ENCODE measurements at places on chromosomes 12 and 14. TPM values are rescaled to one million over a fixed set of nuclear protein-coding genes. Genes with fewer than 3 reads are reported as not detected.
A peak's percentile ranks its signal among the peaks of the same experiment; 100 is the strongest.

The MAP3K12 gene
- polyA plus RNA-seq = 54.1 TPM

GRCh38 chr14:102969060-102969791 is 46.8 kb downstream of the AMN start:
- no peaks in the 10 kb centered on the region for H3K27me3 ChIP-seq
- H3K36me3 ChIP-seq = peaks cover 51% of the 10 kb centered on the region
- no peak for DNase-seq
- no peak overlapping the region for H3K27ac ChIP-seq

GRCh38 chr12:62679608-62680007 is 213.0 kb downstream of the MON2 start:
- no peaks in the 10 kb centered on the region for H3K27me3 ChIP-seq
- no peaks in the 10 kb centered on the region for H3K36me3 ChIP-seq
- no peak for DNase-seq
- no peak overlapping the region for H3K27ac ChIP-seq
- peaks cover 3% of the 10 kb centered on the region for H3K4me1 ChIP-seq

DNA sequence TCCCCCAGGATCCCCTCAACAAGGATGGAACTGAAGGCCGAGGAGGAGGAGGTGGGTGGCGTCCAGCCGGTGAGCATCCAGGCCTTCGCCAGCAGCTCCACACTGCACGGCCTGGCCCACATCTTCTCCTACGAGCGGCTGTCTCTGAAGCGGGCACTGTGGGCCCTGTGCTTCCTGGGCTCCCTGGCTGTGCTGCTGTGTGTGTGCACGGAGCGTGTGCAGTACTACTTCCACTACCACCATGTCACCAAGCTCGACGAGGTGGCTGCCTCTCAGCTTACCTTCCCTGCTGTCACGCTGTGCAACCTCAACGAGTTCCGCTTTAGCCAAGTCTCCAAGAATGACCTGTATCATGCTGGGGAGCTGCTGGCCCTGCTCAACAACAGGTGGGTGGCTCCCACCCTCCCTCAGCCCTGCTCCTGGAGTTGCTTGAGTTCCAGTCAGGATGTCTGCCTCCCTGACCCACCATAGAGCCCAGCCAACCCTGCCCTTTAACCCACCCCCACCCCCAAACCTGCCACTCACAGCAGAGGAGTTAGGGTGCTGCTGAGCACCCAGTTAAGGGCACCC is 1.4 kb downstream of the ASIC1 start:
- H3K27ac ChIP-seq = no peak overlapping the region
- DNase-seq = no peak
- peaks cover 54% of the 10 kb centered on the region for H3K27me3 ChIP-seq
- no peak overlapping the region for H3K4me3 ChIP-seq

DNA sequence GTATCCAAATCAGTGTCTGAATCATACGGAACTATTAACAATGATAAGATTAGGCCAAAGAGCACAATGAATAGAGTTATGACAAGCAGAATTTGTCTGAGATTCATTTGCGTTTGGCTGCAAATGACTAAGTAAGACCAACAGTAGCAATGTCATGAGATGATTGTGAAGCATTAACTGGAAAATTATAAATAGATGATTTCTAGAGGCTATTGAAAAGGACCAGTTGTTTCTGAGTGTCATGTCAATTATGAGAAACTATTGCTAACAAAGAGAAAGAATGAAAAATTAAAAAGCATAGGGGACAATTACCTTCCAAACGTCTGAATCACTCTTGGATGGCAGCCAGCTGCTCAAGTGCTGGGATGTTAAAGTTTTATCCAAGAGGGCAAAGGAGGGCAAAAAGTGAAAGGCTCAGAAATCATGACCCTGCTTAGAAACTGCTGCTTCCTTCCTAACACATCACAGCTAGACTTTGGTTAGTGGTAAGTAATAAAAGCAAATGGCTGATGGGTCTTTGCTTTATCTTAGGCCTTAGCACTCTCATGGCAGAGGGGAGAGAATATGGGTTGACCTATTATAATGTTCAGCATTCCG is 89.0 kb downstream of the AKAP6 start:
- no peaks in the 10 kb centered on the region for H3K36me3 ChIP-seq
- no peaks in the 10 kb centered on the region for H3K4me1 ChIP-seq
- DNase-seq = no peak
- H3K4me3 ChIP-seq = no peak overlapping the region

- no peak overlapping the region for H3K4me3 ChIP-seq
- peaks cover 10% of the 10 kb centered on the region for H3K27me3 ChIP-seq
- peaks cover 10% of the 10 kb centered on the region for H3K4me1 ChIP-seq
Measured at GRCh38 chr12:3197131-3197818, 120.1 kb downstream of the TSPAN9 start.

DNA sequence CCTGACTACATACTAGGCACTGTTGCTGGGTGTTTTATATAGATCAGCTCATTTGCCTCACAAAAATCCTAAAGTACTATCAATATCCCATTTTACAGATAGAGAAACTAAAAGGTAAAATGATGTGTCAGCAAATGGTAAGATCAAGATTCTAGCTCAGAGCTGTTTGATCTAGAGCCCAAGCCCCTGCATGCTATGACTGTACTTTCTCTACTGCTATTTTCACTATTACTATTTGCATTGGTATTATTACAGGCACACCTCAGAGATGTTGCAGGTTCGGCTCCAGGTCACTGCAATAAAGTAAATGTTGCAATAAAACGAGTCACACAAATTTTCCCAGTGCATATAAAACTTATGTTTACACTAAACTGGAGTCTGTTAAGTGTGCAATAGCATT is 10.9 kb downstream of the ISCU start:
- no peaks in the 10 kb centered on the region for H3K4me1 ChIP-seq
- peaks cover 7% of the 10 kb centered on the region for H3K36me3 ChIP-seq
- DNase-seq = no peak

DNA sequence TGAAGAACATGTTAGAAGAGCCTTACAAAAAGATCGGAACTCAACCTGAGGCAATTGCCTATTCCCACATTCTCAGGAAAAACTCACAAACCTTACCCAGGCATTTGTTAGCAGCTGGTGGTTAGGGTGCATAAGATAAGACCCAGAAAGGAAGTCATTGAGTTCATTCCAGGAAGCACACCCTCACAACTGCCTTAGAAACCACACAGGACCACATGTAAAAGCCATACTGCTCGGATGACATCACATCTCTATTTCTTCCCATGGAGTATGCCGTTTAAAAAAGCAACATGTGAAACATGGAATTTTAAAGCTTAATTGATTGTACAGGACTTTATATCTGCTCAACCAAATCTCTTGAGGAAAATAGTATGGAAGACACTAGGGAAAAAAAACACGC is 411.2 kb downstream of the DAD1 start:
- DNase-seq = no peak
- H3K4me1 ChIP-seq = no peaks in the 10 kb centered on the region
- H3K4me3 ChIP-seq = no peak overlapping the region
- no peaks in the 10 kb centered on the region for H3K36me3 ChIP-seq

- DNase-seq = peak; percentile 34
- no peaks in the 10 kb centered on the region for H3K36me3 ChIP-seq
- no peaks in the 10 kb centered on the region for H3K4me1 ChIP-seq
- no peak overlapping the region for H3K4me3 ChIP-seq
- no peak overlapping the region for H3K27ac ChIP-seq
Measured at GRCh38 chr14:30283822-30284446, 275.0 kb upstream of the G2E3 start.

DNA sequence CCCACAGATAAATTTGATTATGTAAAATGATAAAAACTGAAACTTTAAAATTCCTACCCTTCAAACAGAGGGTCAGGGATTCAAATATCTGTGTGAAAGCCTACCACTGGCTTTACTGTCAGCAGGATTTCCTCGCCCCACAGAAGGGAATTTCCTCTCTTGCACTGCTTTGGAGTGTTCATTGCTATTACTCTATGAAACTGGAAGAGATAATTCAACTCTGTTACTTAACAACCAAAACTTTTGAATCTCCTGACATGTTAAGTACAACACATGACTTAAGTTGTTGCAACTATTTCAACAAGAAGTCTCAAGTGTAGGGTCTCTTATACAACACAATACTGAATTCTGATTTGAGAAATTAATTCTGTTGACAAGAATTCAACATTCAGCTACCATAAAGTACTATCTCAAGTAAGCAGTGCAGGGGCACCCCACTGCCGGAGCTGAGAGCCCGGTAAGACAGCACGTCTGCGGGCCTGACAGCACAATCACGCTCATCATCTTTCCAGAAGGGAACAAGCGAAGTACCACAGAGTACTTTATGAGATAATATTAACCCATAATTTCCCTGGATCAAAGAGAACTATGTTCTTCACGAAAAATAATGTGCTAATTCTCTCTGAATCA is 22.9 kb downstream of the DICER1 start:
- no peaks in the 10 kb centered on the region for H3K36me3 ChIP-seq
- no peaks in the 10 kb centered on the region for H3K27me3 ChIP-seq
- no peak for DNase-seq
- H3K4me1 ChIP-seq = peaks cover 9% of the 10 kb centered on the region
- no peak overlapping the region for H3K27ac ChIP-seq

DNA sequence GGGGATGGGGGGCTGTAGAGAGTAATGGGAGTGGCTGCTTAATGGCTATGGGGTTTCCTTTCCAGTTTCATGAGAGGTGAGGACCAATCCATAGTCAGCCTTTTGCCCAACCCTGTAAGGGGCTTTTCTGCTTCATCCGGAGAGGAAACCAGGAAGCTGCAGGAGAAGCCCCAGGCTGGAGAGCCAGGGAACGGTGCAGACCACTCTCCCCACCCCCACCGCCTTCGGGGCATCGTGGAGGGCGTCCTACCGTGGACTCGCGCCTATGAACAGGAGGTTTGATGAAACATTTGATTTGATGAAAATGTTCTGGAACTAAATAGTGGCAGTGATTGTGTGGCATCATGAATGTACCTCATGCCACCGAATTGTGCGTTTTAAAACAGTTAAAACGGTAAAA is 204.3 kb upstream of the DIO3 start:
- H3K4me1 ChIP-seq = no peaks in the 10 kb centered on the region
- no peaks in the 10 kb centered on the region for H3K36me3 ChIP-seq
- H3K27me3 ChIP-seq = no peaks in the 10 kb centered on the region
- no peak overlapping the region for H3K27ac ChIP-seq
- H3K4me3 ChIP-seq = no peak overlapping the region
- DNase-seq = no peak

The DENR gene
- 26.9 TPM for polyA plus RNA-seq

DNA sequence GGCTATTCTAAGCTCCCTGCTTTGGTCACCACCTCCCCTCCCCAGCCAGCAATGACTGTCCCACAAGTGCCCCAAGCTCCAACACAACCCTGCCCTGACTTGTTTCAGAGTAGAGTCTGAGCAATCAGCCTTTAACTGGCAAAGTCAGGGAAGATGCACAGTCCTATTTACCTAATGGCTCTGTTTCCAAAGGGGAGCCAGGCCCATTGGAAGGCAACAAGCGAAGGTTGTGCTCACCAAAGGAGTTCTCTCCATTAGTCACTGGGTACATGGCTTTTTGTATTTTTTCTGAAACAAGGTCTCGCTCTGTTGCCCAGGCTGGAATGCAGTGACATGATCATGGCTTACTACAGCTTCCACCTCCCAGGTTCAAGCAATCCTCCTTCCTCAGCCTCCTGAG is 267.1 kb upstream of the CRY1 start:
- DNase-seq = no peak
- no peaks in the 10 kb centered on the region for H3K36me3 ChIP-seq
- no peak overlapping the region for H3K27ac ChIP-seq

The HCAR1 gene
- polyA plus RNA-seq = not detected

GRCh38 chr12:48782457-48783395 is 6.2 kb downstream of the ADCY6 start:
- no peak for DNase-seq
- peaks cover 10% of the 10 kb centered on the region for H3K4me1 ChIP-seq
- no peaks in the 10 kb centered on the region for H3K36me3 ChIP-seq
- no peak overlapping the region for H3K4me3 ChIP-seq

The FBLN5 gene
- 0.88 TPM for polyA plus RNA-seq

- DNase-seq = no peak
- H3K27me3 ChIP-seq = no peaks in the 10 kb centered on the region
- no peaks in the 10 kb centered on the region for H3K4me1 ChIP-seq
- no peaks in the 10 kb centered on the region for H3K36me3 ChIP-seq
- no peak overlapping the region for H3K4me3 ChIP-seq
Measured at GRCh38 chr12:21305661-21306060, 29.1 kb downstream of the SLCO1A2 start.

DNA sequence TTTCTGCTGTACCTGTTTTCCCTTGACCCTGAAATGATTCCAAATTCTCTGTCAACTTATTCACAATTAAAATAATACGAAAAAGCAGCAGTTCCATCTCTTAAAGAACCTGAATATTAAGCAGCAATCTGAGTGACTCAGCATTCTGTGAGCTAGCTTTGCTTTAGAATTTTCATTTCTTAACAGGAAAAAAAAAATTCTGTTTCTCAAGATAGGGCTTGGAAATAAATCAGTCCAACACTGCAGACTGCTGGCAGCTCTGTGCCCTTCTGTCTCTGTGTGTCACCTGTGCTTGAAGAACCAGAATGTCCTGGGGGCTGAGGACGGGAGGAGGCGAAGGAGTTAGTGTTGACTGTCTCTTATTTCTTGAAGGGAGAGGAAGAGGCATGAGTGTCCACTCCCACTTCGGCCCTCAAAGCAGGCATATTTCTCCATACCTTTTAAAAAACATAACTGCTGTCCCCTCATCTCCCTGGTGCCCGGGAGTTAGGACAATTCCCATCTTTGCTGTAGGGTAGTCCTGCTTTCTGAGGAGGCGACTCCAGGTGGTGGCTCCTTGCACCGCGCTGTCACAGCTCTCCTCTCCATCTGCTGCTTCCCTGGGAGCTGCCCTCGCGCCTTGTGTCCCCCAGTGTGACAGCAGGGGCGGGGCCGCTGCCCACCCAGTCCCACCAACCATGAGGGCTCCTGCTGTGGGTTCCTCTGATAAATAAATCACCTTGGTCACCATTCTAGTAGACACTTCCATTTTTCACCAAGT is 203.1 kb downstream of the CALM1 start:
- H3K4me3 ChIP-seq = no peak overlapping the region
- H3K27me3 ChIP-seq = no peaks in the 10 kb centered on the region
- no peak overlapping the region for H3K27ac ChIP-seq

The AMHR2 gene
- polyA plus RNA-seq = 0.29 TPM

The SYNDIG1L gene
- polyA plus RNA-seq = 3.2 TPM

The SYNE3 gene
- 0.02 TPM for polyA plus RNA-seq
